ENCODE measurements at places on chromosomes 6 and 20.

- no peak for DNase-seq
These were observed 71.5 kb upstream of the HDAC2 start for GRCh38 chr6:114042267-114043016.

GRCh38 chr6:147203311-147204059, 732 bp upstream of the STXBP5 start:
- peak; percentile 26 for DNase-seq

GRCh38 chr6:153301602-153302001, 170.5 kb upstream of the RGS17 start:
- no peak for DNase-seq

DNA sequence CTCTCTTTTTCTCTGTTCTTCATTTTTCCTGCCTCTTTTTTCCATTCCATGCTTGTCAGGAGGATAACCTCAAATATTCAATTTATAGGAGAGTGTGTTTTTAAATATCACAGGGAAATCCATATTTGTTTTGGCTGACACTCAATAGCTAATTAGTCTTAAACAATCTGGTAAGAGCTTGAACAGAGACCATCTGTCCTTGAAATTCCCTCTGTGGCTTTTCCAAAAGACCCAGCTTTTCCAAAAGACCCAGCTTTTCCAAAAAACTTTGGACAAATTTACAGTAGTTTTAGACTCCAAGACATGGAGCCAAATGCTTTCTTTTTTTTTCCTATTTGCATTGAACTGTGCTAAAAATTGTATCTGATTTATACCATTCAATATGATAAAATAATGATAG, 127.4 kb upstream of the FAM83B start:
- no peak for DNase-seq

DNA sequence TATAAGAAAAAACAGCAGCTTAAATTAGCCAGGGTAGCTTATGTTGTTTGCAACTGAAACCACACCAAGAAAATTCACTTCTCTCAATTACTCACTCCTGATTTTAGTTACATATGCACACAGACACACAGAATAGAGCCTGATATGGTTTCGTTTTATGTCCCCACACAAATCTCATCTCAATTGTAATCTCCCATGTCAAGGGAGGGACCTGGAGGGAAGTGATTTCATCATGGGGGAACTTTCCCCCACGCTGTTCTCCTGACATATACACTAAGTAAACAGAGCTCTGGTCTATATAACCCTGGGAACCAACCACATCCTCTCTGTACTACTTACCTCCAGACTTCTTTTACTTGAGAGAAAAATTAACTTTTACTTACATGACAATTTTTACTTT, 9.8 kb downstream of the OR12D1 start:
- no peak for DNase-seq

GRCh38 chr6:159163901-159164370, 5.3 kb upstream of the FNDC1 start:
- no peak for DNase-seq

GRCh38 chr20:63599396-63600050, 25.5 kb upstream of the HELZ2 start:
- no peak for DNase-seq

- DNase-seq, result no peak
These were observed 352.3 kb upstream of the AGPAT4 start for GRCh38 chr6:161626132-161626676.

DNA sequence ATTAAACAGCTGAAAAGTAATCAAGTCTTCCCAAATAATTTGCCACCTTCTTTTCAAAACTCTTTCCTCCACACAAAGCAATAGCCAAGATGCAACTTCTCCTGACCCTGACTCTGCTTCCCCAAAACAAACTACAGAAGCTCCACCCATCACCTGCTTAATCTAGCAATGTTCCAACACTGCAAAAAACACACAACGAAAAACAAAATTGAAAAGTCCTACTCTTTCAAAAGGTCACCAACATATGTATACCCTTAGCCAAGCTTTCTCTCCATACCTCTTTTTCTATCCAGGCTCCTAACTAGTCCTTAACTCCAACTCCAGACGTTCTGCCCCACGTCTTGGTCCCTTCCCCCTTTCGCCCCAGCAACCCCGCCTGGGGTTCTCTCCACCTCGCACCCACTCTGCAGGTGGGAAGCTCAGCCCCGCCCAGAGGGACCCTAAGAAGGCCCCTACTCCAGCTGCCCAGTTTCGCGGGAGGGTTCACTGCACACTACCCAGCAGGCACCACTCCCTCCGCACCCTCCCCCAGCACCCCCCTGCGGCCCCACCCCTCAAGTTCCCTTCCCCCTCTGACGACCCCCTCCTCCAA, 717 bp downstream of the CSNK2A1 start:
- no peak for DNase-seq

DNA sequence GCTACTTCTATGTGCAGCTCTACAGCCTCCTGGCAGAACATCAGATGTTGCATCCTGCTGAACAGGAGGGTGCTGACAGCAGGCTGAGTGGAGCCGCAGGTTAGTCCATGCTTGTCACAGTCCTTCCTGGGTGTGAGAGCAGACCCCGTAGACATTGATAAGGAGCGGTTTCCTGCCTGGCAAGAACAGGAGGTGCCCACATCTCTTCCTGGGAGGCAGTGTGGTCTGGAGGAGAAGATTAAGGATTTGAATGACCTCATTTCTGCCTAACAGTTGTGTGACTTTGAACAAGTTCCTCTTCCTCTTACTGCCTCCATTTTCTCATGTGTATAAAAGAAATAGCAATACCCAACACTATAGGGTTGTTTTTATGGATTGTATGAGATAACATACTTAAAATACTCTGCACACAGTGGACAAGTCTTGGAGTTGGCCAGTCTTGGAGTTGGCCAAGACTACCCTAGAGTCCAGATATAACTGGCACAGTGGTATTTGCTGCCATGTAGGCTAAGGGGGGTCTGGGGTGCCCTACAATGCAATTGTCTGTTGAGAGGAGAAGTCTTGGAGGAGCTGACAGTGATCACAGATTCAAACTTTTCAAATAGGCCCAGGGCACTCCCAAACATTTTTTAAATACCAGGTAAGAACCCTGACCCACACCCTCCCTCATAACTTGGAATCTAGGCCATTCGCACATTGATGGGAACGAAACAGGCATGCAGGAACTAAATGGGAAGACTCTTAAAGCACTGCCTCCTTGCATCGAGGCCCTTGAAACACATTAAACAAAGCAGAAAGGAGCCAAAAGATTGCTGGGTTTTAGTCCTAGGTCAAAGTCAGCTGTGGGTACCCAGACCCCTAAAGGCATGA, 32.6 kb upstream of the TBC1D7 start:
- no peak for DNase-seq

DNA sequence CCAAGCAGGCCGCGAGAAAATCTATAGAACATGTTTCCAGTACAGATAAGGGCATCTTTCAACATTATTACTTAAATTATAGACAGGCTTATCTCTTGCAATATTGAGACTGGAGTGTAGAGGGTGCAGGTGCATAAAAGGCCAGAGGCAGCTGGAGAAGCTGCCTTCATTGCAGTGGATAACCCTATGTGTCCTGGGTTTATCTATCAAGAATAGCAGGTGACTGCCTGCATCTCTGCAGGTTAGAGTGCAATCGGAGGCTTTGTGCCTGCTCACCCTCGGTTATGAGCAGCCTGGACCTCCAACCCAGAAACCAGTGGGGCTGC, 28.7 kb upstream of the ECI2 start:
- no peak for DNase-seq

- DNase-seq, result peak; percentile 16
These were observed 4.3 kb downstream of the GABBR1 start for GRCh38 chr6:29628419-29629281.

DNA sequence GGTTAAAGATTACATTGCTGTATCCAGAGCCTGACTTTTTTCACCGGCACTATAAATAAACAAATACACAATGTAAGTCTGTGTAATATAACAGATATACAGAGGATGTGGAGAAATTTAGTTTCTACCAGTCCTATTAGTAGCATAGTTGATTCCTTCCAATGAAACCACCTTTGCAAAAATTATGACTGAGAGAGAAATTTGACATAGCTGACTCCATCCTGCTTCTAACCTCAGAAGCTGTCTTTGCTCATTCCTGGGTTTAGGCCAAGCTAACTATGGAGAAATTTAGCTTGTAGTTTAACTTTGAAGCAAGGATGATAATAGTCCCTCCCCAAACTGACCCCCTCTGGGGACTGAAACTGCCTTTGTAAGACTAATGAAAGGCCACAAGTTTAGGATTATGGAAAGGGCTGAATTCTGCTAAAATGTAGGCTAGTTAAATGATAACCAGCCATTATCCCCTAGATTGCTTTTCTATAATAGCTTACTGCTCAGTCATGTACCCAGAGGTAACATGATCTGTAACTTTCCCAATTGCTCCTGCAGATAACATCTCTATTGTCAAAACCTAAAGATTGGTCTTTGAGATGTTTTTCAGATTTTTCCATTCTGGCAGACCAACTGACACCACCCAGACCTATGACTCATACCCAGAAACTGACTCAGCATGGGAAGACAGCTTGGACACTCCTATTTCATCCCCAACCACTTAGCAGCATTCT, 172.8 kb upstream of the ARG1 start:
- DNase-seq, result no peak

DNA sequence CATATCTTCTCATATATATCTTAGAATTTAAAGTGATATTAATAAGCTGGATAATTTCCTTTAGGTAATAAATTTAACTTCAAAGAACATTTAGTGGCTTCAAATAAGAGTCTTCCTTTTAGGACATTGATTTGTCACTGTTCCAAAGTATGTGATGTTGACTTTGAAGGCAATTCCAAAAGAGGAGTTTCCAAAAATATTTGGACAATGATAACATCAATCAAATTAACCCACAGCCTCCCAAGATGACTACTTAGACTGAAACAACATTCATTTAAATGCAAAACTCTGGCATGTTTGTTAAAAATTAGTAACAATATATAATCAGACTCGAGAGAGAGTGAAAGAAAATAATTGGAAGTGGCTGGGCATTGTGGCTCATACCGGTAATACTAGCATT, 211.1 kb downstream of the OGFRL1 start:
- DNase-seq, result no peak

GRCh38 chr6:104227508-104227907, 632.2 kb downstream of the HACE1 start:
- DNase-seq, result no peak

- no peak for DNase-seq
These were observed 101.2 kb downstream of the NUS1 start for GRCh38 chr6:117776441-117776840.

- DNase-seq, result no peak
These were observed 36.4 kb upstream of the SMOC2 start for GRCh38 chr6:168404560-168404959.

GRCh38 chr20:22446613-22447446, 137.5 kb downstream of the FOXA2 start:
- no peak for DNase-seq

- no peak for DNase-seq
These were observed 40.3 kb upstream of the CD93 start for GRCh38 chr20:23126281-23127061.

GRCh38 chr6:112145080-112145573, 57.7 kb downstream of the FAM229B start:
- no peak for DNase-seq

DNA sequence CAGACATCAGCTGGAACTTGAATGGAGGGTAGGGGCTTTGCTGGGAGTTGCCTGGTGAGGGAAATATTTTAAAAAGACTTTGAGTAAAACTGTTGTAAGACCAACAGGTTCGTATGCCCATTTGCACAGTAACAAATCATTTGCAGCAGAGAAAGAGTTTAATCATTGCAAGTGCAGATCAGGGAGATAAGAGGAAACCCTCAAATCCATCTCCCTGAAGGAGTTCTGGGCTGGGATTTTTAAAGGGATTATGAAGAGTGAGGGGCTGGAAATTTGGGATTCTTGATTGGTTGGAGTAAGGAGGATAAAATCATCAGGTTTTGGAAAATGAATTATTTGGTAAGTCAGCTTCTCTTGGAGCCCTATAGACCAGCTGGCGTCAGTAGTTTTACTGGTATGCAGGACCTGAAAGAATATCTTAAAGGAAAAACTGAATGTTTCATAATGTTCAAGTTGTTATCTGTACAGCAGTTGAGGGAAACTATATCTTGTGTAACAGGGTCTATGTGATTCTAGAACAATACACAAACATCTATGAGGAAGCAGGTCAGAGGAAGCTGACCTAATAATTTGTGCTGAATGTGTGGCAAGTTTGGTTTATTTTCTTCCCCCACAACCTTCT, 295.5 kb downstream of the PLCB1 start:
- DNase-seq, result no peak

GRCh38 chr20:34774449-34774848, 51.0 kb downstream of the NCOA6 start:
- no peak for DNase-seq

GRCh38 chr6:17740559-17741220, 34.0 kb upstream of the NUP153 start:
- no peak for DNase-seq

- DNase-seq, result no peak
These were observed 17.3 kb downstream of the NAA20 start for GRCh38 chr20:20034486-20034885.

GRCh38 chr20:61120595-61121515, 131.2 kb upstream of the CDH4 start:
- no peak for DNase-seq

DNA sequence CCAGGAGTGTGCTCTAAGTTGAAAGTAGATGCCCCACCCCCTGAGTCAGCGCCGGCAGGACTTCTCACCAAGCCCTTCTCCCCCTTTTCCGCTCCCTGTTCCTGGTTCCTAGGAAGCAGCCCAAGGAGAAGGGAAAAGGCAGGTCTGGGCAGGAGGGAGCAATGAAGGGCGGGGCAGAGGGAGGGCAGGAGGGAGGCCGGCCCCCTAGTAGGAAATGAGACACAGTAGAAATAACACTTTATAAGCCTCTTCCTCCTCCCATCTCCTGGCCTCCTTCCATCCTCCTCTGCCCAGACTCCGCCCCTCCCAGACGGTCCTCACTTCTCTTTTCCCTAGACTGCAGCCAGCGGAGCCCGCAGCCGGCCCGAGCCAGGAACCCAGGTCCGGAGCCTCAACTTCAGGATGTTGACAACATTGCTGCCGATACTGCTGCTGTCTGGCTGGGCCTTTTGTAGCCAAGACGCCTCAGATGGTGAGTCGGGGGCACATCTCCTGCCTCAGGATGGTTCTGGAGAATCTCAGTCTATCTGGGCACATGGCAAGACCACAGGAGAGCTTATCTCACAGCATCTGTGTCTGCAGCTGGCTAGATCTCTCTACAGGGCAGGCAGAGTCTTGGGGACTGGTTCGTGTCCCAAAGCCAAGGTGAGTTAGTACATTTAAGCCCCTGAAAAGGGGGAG, at the start of gene PROCR:
Gene PROCR (plus strand): TSS at position 320 of the 681 bp plus-strand sequence. CDS start 83 bp downstream, at position 403.
- no peak for DNase-seq
